ENCODE measurements at places on chromosomes 7 and 10.
A peak's percentile ranks its signal among the peaks of the same experiment; 100 is the strongest.

GRCh38 chr7:80883154-80884025 lies 35.5 kb downstream of the SEMA3C start:
- no peak for DNase-seq

DNA sequence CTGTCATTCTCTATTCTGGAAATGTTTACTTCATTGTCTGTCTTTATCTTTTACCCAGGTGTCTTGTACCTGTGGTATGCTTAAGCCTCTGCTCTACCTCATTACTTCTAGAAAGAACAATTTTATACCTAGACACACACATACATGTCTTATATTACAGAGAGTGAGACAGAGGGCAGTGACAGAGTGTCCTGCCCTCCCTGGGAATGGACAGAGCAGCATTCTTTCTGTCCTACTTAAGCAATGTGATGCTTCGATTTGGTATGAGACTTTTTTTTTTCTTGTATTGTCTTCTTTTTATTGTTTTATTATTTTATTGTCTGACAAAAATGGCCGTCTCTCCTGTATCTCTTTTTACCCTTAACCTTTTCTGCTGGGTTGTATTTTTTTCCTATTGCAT lies 286.1 kb downstream of the EXOC4 start:
- no peak for DNase-seq

DNA sequence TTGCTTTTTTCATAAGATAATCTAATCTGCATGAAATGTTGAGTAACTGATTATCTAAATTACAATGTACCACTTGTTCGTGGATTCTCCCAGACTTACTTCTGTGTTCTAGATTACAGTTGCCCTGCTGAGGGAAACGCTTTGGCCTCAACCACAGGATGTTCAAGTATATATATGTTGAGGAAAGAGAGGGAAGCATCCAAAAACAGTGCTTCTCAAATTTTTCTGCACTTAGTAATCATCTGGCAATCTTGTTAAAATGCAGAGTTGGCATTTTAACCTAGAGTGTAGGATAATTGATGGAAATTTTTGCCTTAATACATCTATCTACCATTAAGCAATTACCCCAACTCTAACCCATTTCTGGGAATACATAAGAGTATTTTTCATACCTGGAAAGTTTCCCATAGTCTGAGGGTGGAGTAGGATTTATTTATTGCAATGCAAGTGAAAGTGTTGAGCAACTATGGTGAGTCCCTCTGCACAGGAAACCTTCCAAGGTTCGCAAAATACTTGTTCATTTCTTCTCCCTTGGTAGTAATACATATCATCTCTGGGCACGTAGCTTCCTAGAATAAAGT lies 59.6 kb upstream of the C1GALT1 start:
- DNase-seq: no peak

DNA sequence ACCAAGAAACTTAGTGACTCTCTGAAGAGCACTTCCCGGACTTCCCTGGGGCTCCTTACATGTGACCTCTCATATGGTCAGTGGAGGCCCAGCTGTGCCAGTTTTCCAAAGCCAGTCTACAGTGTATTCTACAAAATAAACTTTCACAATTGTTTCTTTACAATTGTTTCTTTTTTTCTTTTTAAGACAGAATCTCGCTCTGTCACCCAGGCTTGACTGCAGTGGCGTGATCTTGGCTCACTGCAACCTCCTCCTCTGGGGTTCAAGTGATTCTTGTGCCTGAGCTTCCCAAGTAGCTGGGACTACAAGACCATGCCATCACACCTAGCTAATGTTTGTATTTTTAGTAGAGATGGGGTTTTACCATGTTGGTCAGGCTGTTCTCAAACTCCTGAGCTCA lies 25.9 kb downstream of the CYP17A1 start:
- DNase-seq: no peak

DNA sequence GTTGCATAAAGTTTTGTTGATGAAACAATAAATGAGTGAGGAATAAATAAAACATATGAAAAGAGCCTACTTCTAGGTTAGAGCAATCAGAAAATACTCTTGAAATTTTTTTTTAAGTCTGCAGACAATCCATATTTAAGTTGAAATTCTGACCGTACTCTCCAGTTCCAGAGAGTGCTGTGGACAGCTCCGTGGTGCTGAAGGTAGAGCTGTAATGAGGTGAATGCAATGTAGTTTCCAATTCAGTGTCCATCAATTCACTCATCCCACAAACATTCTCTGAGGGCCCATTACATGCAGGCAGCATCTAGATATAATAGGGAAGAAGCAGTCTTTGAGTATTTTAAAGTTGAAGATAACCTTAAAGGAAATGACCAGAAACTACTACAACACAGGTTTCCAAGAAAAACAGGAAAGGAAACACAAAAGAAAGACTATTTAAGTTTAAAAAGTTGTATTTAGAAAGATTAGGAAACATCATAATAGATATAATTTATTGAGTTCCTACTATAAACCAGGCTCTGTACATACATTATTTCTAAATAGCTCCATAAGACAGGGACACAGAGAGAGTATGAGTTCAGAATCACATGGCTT lies 44.0 kb upstream of the CRTAC1 start:
- peak; percentile 15 for DNase-seq

Data from OCI-LY7 (cell line).